ENCODE measurements at places on chromosomes 16 and 17.
A peak's percentile ranks its signal among the peaks of the same experiment; 100 is the strongest.

DNA sequence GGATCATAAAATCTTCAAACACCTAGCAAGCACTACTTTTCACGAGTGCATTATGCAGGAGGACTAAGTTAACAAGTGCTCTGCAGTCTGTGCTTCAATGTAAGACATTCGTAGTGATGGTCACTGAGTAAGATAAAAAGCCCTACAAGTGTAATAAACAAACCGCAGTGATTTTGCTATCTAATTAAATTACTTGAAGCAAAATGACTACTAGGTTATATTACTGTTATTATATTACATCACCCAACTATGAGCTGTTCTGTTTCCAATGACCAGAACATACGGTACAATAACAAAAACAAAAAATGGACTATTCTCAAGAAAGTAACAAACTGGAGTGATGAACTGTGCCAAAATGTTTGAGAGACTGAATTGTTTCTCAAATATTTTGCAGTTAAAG, 11.2 kb downstream of the KLHL10 start:
- DNase-seq = no peak

DNA sequence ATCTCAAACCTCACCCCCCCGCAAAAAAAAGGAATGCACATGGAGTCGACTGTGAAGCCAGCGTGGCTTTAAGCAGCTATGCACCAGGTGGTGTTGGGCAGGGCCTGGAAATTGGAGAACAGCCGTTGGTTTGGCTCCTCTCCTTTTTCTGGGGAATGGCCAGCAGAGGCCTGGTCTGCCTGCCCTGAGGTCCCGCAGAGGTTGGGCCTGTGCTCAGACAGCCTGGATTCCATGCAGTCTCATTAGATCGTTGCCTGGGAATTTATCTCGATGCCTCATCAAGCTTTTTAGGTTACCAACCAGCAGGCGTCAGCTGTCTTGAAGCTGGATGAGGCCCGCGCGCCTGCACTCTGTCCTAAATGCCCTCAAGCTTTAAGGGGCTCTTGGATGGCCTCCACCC, 9.8 kb downstream of the SLC12A3 start:
- DNase-seq = no peak

DNA sequence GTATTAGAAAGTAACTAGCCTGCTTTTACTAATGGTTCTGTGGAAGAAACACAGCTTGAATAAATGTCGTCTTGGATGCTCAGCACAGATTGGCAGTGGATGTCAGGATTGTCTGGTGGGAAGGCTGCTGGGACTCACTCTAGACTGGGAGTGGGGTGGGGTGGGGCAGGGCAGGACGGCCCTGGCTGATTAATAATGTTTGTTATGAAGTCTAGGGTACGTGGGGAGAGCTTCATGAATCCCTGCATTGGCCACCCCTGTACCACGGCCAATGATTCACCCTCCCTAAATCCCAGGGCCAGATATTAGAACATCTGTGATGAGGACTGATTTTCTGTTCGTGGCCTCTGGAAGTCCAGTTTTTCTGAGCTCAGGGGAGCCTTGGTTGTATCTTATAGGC, 421.0 kb downstream of the WWOX start:
- no peak for DNase-seq

GRCh38 chr17:49602783-49603182, 27.1 kb downstream of the NXPH3 start:
- DNase-seq = no peak

- peak; percentile 29 for DNase-seq
These were observed at the start of gene MLKL for GRCh38 chr16:74700438-74701225. MLKL (minus strand) TSS chr16:74700862; CDS start chr16:74695757, 5,105 bp downstream.

- peak; percentile 72 for DNase-seq
These were observed 24.0 kb downstream of the LIMD2 start for GRCh38 chr17:63675607-63676546.

DNA sequence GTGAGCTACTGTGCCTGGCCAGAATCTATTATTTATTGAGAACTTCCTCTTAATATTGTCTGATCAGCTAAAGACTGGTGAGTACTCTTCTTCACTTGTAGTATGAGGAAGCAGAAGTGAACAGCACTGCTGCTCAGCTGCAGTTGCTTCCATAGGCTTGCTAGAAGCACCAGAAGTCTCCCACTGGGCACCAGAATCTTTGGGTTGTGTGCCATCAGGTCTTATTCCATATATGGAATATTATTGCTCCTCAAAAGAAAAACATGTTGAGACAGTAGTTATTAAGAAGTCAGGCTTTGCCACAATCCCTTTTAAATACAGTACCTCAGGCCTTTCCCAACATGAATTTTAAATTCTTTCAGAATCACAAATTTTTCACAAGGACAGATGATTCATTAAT, 17.2 kb downstream of the SNTB2 start:
- DNase-seq = peak; percentile 70

DNA sequence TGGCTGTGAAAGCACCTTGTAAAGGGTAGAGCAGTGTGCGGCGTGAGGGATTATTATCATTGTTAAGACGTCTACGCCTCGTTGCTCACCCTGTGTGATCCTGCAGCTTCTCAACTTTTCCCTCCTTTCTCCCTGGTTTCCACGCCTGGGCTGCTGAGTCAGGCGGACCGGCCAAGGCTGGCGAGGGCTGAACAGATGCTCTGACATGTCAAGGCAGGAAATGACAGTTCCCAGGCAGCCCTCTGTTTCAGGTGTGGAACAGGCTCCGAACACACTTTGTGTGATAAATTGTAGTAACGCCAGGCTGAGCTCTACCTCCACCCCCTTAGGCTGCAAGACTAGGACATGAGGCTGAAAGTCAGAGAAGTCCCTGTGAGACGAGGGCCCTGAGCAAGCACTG, 46.0 kb upstream of the TBX2 start:
- no peak for DNase-seq

- no peak for DNase-seq
These were observed 29.6 kb downstream of the CLUAP1 start for GRCh38 chr16:3530371-3530914.

- DNase-seq = no peak
These were observed 1.8 kb downstream of the MGRN1 start for GRCh38 chr16:4626396-4626795.

Data from fibroblast of skin of scalp (primary cell).